ENCODE measurements at places on chromosomes 3 and 15.

GRCh38 chr3:144487011-144487410 is 515.4 kb downstream of the DIPK2A start:
- H3K27ac ChIP-seq: no peak overlapping the region
- H3K36me3 ChIP-seq: no peaks in the 10 kb centered on the region
- H3K27me3 ChIP-seq: no peaks in the 10 kb centered on the region
- H3K4me3 ChIP-seq: no peak overlapping the region
- no peaks in the 10 kb centered on the region for H3K4me1 ChIP-seq

- no peaks in the 10 kb centered on the region for H3K4me1 ChIP-seq
- no peak overlapping the region for H3K27ac ChIP-seq
- H3K36me3 ChIP-seq: no peaks in the 10 kb centered on the region
- H3K27me3 ChIP-seq: no peaks in the 10 kb centered on the region
- no peak for DNase-seq
- H3K4me3 ChIP-seq: no peak overlapping the region
Measured at GRCh38 chr3:155560594-155560993, 184.3 kb downstream of the PLCH1 start.

- no peak for DNase-seq
- H3K4me1 ChIP-seq: no peaks in the 10 kb centered on the region
- no peak overlapping the region for H3K4me3 ChIP-seq
Measured at GRCh38 chr3:107850681-107851080, 240.2 kb downstream of the CD47 start.

DNA sequence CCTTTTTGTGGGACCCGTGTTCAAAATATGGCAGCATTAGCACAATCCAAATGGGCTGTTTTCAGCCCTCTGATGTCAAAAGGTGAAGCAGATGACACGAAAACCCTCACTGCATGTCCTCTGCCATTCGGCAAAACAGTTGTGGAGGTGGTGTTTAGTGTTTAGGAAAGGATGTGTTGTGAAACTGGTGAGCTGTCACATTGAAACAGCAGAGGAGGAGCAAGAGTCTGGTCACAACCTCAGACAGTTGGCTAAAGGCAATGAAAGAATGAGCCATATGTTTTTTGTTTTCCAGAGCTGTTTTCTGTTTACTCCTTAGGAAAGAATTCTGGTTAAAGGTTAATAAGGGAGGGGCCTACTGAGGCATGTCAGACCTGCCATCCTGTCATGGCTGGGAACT is 140.7 kb downstream of the VPS8 start:
- H3K27ac ChIP-seq: no peak overlapping the region
- no peak for DNase-seq
- no peaks in the 10 kb centered on the region for H3K27me3 ChIP-seq
- H3K4me1 ChIP-seq: no peaks in the 10 kb centered on the region
- H3K4me3 ChIP-seq: no peak overlapping the region

- no peaks in the 10 kb centered on the region for H3K36me3 ChIP-seq
- H3K4me3 ChIP-seq: no peak overlapping the region
- DNase-seq: no peak
Measured at GRCh38 chr3:97996988-97997387, 24.8 kb upstream of the RIOX2 start.

- peak; percentile 62 for DNase-seq
- no peaks in the 10 kb centered on the region for H3K27me3 ChIP-seq
- peak overlapping the region; percentile 98 for H3K27ac ChIP-seq
- peaks cover 24% of the 10 kb centered on the region for H3K4me1 ChIP-seq
- no peak overlapping the region for H3K4me3 ChIP-seq
Measured at GRCh38 chr3:126103121-126104027, 19.4 kb upstream of the SLC41A3 start.

DNA sequence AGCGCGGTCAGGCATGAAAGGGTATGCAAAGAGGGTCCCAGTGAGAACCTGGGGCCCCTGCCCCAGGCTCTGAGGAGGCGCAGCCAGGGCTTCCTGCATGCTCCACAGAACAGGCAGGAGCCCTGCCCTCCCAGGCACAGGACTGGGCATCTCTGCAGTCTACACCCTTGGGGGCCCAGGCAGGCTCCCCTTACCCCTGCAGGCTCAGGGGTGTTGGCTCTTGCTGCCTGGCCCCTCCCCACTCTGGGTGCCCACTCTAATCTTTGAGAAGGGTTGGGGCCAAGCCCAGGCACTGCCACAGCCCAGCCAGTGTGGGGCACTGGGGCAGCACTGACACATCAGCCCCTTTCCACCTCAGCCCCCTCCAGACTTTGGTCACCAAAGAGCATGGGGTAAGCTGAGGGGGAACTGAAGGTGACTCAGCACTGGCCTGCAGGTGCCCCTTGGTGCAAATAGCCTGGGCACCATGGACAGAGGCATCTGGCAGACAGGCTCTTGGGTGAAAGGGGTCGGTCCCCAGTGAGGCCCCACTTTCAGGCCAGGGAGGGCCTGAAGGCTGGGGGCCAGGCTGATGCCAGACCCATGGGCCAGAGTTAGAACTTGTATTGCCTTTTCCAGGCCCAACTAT is 73.4 kb downstream of the NPAP1 start:
- H3K27me3 ChIP-seq: no peaks in the 10 kb centered on the region
- no peaks in the 10 kb centered on the region for H3K4me1 ChIP-seq
- H3K27ac ChIP-seq: no peak overlapping the region
- H3K36me3 ChIP-seq: no peaks in the 10 kb centered on the region

DNA sequence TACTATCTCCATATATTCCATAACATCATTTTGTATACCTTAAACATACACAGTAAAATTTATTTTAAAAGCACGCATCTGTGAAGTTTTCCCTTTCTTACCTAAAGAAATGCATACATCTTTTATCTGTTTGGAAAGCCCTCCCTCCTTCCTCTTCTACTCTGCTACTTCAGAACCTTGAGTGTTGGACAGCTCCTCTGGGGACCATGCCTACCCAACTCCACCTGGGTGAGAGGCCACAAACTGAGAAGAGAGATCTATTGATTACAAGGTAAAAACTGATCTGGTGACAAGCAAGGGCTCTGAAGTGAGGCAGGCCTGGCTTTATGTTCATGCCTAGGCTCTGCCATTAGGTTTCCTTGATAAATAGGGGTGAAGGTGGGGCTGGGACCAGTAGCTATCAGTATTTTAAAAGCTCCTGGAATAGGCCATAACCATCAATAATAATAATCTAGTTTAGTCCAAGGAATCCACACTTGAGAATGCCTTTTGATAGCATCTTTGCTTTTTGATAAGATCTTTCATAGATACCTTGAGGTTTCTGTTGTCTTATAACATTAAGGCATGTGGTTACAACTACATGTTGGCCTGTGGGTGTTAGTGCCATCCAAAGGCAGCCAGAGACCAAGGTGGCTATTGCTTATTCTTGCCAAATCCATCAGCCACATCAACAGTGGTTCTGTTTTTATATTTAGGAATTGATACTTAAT is 148.8 kb downstream of the KCNMB2 start:
- no peak for DNase-seq
- H3K4me1 ChIP-seq: no peaks in the 10 kb centered on the region
- no peak overlapping the region for H3K27ac ChIP-seq

- no peaks in the 10 kb centered on the region for H3K4me1 ChIP-seq
- peak overlapping the region; percentile 51 for H3K27ac ChIP-seq
- DNase-seq: no peak
- H3K4me3 ChIP-seq: no peak overlapping the region
- H3K36me3 ChIP-seq: no peaks in the 10 kb centered on the region
- no peaks in the 10 kb centered on the region for H3K27me3 ChIP-seq
Measured at GRCh38 chr3:188198760-188199327, 44.9 kb downstream of the LPP start.

- H3K27me3 ChIP-seq: no peaks in the 10 kb centered on the region
- no peak overlapping the region for H3K27ac ChIP-seq
- H3K4me3 ChIP-seq: no peak overlapping the region
- DNase-seq: peak; percentile 67
Measured at GRCh38 chr3:9036404-9037131, 73.3 kb upstream of the RAD18 start.

GRCh38 chr3:59749291-59749690 is 699.5 kb upstream of the CFAP20DC start:
- no peaks in the 10 kb centered on the region for H3K36me3 ChIP-seq
- DNase-seq: no peak
- H3K27ac ChIP-seq: no peak overlapping the region
- H3K4me3 ChIP-seq: no peak overlapping the region

- H3K4me3 ChIP-seq: no peak overlapping the region
- H3K36me3 ChIP-seq: no peaks in the 10 kb centered on the region
- H3K27ac ChIP-seq: no peak overlapping the region
- H3K4me1 ChIP-seq: no peaks in the 10 kb centered on the region
- DNase-seq: no peak
- no peaks in the 10 kb centered on the region for H3K27me3 ChIP-seq
Measured at GRCh38 chr3:144437989-144438388, 466.4 kb downstream of the DIPK2A start.

DNA sequence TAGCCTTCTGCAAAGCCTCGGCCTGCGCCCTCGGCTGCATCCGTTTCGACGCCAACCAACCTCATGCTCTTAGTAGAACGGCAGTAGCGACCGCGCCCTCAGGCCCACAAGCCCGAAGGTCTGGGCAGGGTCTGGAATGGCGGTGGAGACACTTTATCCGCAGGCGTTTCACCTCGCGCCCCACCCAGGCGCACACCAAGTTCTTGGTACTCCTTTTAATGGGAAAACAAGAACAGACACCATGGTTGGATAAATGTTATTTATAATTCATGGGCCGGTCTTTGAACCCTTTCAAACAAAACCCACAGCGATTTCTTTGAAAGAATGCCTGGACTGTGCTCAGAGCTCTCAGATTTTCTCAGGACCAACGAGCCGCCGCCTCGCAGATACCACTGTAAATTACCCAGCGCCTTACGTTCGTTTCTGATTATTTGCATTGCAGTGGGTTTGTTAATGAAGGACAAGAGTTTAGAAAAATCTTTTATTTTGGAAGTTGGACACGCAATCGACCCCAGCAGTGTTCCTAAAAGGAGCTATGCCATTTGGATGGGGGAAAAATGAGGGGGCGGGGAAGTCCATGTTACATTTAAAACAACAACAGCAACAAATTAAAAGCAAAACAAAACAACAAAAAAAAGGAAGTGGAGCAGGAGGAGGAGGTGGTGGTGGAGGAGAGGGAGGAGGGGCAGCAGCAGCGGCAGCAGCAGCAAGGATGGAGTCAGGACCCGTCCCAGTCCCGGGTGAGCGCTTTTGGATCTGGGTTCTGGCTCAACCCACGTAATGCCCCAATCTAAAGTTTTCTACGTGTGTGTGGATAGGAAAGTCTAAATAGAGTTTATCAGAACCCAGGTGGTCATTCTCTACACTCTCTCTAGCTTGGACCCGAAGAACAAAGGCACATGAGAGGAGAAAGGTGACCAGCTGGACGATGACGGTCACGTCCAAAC is 993 bp upstream of the ISL2 start:
- peaks cover 52% of the 10 kb centered on the region for H3K27me3 ChIP-seq
- H3K4me3 ChIP-seq: no peak overlapping the region
- no peak for DNase-seq
- H3K36me3 ChIP-seq: no peaks in the 10 kb centered on the region
- no peak overlapping the region for H3K27ac ChIP-seq

- no peak overlapping the region for H3K4me3 ChIP-seq
- H3K27me3 ChIP-seq: no peaks in the 10 kb centered on the region
- H3K27ac ChIP-seq: no peak overlapping the region
- H3K4me1 ChIP-seq: peaks cover 20% of the 10 kb centered on the region
Measured at GRCh38 chr3:154247806-154248415, 76.4 kb downstream of the DHX36 start.

GRCh38 chr15:99592145-99592791 is 26.5 kb downstream of the MEF2A start:
- DNase-seq: no peak
- H3K4me3 ChIP-seq: no peak overlapping the region

DNA sequence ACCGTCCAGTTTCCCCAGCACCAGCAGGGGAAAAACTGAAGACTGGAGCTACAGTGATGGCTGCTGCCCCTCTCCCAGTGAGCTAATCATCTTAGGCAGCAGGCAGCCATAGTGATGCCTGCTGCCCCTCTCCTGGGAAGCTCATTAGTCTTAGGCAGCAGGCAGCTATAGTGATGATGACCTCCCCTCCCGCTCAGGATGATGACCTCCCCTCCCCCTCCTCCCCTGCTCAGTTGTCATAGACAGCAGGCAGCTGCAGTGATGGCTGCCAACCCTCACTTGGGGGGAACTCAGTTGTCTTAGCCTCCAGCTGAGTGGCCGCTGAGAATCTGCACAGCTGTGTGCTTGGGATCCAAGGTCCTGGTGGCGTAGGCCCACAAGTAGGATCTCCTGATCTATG is 80.9 kb upstream of the MANF start:
- H3K27ac ChIP-seq: no peak overlapping the region
- DNase-seq: no peak
- H3K36me3 ChIP-seq: no peaks in the 10 kb centered on the region
- H3K4me1 ChIP-seq: no peaks in the 10 kb centered on the region
- no peak overlapping the region for H3K4me3 ChIP-seq
- no peaks in the 10 kb centered on the region for H3K27me3 ChIP-seq

DNA sequence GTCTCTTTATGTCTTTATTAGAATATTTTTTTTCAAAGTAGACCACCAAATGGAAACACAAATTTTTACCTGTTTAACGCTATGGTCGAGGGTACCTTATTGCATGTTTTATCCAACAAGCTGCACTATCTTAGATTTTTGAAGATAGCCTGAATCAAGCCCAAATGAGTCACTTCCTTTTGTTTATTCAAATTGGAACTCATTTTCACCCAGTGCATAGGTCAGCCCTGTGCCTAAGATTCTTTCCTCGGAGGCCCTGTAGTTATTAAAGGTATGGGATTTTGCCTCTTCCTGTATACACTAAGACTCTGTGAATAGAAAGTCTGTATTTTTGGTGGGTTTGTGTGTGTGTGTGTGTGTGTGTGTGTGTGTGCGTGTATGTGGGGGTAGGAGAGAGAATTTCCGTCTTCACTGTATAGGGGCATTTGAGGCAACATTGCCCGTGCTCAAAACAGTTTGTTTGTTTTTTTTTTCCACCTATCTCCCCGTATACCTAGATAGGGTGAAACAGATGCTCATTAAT is 358.0 kb upstream of the CADM2 start:
- H3K36me3 ChIP-seq: no peaks in the 10 kb centered on the region
- no peak for DNase-seq
- H3K27me3 ChIP-seq: no peaks in the 10 kb centered on the region
- no peak overlapping the region for H3K4me3 ChIP-seq
- no peak overlapping the region for H3K27ac ChIP-seq
- H3K4me1 ChIP-seq: no peaks in the 10 kb centered on the region

DNA sequence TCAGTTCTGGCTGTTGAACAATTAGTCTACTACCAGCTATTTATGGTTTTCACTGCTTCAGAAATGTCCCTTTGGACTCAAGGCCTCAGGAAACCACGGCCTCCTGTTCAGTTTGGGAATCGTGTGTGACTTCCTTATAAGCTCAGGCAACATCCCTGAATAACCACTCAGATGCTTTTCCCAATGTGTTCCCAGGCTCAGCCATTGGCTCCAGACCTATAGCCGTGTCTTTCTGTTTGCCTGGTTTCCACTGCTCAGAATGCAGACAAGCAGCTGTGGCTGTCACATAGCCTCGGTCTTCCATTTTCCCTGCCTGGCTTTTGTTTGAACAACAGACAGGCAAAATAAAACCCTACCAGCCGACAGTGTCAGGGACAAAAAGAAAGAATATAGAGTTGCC is 63.2 kb upstream of the ATP2B2 start:
- no peaks in the 10 kb centered on the region for H3K36me3 ChIP-seq
- no peaks in the 10 kb centered on the region for H3K27me3 ChIP-seq
- no peak overlapping the region for H3K27ac ChIP-seq
- H3K4me3 ChIP-seq: no peak overlapping the region
- no peaks in the 10 kb centered on the region for H3K4me1 ChIP-seq
- DNase-seq: no peak

GRCh38 chr3:178485756-178486155 is 50.5 kb upstream of the KCNMB2 start:
- H3K27ac ChIP-seq: no peak overlapping the region
- no peak for DNase-seq
- H3K27me3 ChIP-seq: no peaks in the 10 kb centered on the region

All from ascending aorta (tissue), 2 donors.